Sigmoid colon (tissue), 7 donors: ENCODE measurements at places on chromosomes 1 and 21.

DNA sequence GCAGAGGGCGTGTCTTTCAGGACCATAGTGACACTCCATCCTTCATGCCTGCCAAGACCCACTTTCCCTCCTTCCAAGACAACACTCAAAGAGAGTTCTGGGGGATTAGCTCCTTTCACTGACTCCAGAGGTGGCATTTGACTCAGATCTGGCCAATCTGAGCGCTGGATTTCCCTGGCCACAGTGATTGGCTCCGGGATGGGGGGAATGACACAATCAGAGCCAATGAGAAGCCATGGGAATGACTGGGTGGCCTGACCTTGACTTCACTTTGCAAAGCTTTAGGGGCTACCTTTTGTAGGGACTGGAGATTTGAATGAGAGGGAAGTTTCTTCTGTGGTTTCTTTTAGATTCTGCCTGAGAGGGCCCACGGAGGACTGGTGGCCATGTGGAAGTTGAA is 26.9 kb upstream of the WNT4 start:
- no peak for DNase-seq

GRCh38 chr1:162822391-162823200 is 32.1 kb downstream of the HSD17B7 start:
- peak; percentile 58 for DNase-seq

- DNase-seq, result no peak
These were observed 28.8 kb upstream of the PPP2R5A start for GRCh38 chr1:212256369-212256768.

DNA sequence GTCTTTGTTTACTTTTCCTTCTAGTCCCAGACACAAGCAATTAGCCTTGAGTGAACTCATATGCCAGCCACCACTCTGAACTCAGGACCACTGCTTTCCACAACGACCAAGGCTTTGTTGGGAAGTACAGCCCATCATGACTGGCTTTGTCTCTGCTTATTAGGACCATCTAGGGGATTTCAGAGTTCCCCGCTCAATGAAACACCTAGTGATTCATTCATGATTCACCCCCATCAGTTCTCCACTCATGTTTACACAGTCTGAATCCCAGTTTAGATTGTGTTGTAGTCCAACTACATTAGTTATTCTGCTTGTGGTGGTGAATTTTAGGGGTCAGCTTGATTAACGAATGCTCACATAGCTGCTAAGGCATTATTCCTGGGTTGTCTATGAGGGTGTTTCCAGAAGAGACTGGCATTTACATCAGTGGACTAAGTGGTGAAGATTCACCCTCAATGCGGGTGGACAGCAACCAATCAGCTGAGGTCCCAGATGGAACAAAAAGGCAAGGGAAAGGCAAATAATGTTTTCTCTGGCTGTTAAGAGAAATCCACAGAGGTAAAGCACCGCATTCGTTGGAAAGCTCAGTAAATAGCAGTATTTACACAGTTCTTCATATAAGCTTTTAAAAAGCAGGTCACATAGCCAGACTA is 122.7 kb downstream of the RGS21 start:
- no peak for DNase-seq

DNA sequence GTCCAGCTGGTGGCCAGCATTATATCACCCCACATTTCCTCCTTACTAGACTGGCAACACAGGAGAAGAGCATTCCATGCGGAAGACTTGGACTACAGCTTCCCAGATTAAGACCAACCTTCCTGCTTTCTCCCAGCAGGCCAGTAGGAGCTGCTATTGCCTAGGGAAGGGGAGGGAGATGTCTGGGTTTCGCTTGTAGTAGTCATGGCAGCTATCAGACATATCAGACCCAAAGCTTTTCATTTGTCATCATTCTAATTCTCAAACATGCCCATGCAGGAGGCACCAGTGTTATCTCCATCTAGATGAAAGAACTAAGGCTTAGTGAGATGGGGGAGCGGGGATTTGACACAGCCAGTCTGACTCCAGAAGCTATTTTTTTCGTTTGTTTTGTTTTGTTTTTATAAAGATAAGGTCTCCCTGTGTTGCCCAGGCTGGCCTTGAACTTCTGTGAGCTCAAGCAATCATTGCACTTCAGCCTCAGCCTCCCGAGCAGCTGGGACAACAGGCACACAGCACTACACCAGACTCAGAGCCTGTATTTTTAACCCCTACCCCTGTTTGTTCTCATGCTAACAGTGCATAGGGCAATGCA is 4.5 kb downstream of the PLA2G2A start:
- DNase-seq, result no peak

GRCh38 chr21:46482225-46482845 is 23.6 kb downstream of the DIP2A start:
- no peak for DNase-seq

GRCh38 chr21:44650265-44650972 is 4.0 kb downstream of the KRTAP12-4 start:
- no peak for DNase-seq

DNA sequence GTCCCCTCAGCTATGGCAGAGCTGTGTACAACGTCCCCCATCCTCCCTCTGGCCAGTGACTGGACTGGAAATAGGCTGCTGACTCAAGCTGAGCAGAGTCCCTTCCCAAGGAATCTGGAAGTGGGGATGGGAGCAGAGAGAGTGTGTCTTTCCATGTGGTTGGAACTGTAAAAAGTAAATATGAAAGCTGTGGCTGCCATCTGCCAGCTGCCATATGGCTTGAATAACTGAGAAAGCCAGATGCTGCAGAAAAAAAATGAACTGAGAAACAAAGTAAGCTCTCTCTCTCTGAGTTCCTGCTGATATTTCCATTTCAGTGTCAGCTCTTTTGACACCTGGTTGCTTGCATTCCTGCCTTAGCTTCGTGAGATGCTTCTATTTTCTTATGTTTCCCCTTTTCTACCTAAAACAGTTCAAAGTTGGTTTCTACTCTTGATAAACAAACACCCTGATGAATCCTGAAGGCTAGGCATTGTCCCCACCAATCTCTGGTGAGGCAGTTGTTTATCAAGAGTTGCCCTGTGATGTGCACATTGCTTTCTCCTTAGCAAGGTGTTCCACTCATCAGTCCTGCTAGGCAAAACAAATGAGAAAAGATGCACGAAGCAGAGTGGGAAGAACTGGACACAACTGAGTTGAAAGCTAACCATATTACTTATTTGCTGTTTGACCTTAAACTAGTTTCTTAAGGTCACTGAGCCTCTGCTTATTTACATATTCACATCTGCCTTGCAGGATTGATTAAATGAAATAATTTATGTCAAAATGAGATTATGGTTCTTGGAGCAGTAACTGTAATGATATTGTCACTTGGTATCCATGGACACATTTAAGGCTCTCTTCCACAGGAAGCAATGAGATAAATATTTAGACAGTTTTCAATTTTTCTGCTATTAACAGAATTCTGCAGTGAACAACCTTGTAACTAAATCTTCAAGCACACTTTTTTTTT is 16.6 kb upstream of the DR1 start:
- DNase-seq, result no peak

- DNase-seq, result peak; percentile 95
These were observed 31.9 kb downstream of the MTARC1 start for GRCh38 chr1:220818421-220819173.

GRCh38 chr1:40797668-40798010 is 14.1 kb downstream of the KCNQ4 start:
- no peak for DNase-seq

- no peak for DNase-seq
These were observed 127.9 kb upstream of the DUSP10 start for GRCh38 chr1:221869779-221870178.

DNA sequence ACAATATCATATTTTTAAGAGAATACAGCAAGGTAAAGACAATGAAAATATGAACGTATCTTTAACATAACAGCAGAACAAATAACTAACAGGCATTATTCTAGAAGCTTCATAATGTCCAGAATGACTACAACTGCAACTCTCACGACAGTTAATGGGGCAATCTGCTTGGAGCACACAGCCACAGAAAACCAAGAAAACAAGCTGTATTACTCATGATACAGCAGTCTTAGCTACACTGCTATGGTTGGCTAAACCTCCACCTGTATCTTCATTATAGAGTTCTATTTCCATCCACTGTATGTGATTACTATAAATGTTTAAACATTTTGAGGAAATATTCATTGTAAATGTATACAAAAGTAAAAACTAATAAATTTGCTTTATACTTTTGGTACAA is 139.9 kb downstream of the DPYD start:
- no peak for DNase-seq

GRCh38 chr1:46418976-46419375 is 24.9 kb downstream of the FAAH start:
- no peak for DNase-seq

DNA sequence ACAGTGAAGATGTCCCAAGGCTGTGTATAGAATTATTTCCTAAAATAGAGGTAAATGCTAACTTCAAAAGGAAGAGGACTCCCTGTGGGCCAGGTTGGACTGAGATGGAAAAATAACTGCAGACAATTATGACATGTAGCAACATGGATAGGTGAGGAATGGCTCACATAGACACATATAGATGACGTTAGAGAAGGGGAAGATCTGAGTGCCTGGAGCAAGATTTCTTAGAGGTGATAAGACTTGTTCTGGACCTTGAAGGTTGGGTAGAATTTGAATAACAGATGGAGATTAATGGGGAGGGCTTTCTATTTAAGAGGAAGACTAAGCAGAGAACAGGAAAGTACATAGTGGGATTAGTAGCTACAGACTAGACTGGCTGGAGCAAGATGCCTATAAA is 76.9 kb downstream of the C1orf21 start:
- DNase-seq, result no peak

- DNase-seq, result no peak
These were observed 3.7 kb downstream of the CCDC24 start for GRCh38 chr1:43994794-43995790.

DNA sequence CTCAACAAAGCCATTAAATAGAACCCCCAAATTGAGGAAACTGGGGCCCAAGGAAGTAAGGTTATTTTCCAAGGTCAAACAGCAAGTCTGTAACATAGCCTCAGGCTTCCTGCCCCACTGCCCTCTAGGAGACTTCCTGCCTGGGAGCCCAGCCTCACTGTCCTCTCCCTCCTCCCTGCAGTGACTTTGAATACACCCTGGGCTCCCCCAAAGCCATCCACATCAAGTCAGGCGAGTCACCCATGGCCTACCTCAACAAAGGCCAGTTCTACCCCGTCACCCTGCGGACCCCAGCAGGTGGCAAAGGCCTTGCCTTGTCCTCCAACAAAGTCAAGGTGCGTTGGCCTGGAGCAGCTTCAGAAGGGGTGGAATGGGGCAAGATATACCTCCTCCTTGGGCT is 18.3 kb downstream of the GRHL3 start:
- DNase-seq, result no peak

- no peak for DNase-seq
These were observed 663.0 kb downstream of the NPHP4 start for GRCh38 chr1:5329068-5329739.

GRCh38 chr1:83850834-83851233 is 148.1 kb downstream of the TTLL7 start:
- DNase-seq, result no peak

- no peak for DNase-seq
These were observed 62.0 kb downstream of the NVL start for GRCh38 chr1:224267925-224268324.

- peak; percentile 93 for DNase-seq
These were observed 950 bp upstream of the INKA2 start for GRCh38 chr1:111739925-111740765.

DNA sequence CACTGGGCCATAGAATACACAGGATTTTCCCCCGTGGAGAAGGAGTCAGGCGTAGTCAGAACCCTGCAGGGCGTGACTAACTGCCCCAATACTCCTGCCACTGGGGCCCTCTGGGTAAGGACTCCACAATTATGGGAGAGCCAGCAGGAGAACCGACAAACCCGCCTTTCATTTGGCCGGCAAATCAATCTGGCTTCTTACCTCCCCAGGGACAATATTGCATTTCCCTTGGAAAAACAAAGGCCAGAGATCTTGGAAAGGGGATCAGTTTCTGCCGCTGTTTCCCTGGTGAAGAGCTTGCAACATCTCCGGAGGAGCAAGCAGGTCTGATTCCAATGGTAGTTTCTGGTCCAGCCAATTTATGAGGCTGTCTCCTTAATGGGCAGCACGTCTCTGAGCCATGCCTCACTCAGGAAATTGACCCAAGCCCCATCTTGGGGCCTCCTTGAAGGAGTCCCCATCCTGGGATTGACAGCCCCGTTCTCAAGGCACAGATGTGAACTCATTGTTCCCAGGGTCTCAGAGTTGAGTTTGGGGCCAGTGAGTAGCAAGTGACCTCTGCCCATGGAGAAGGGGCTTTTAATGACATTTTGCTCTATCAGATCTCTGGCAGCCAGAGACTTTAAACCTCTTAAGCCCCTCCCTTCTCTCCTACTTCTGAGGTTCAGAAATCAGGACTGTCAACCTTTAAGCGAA is 4.3 kb downstream of the TRABD2B start:
- DNase-seq, result peak; percentile 75

GRCh38 chr1:170077926-170078325 is 3.4 kb upstream of the KIFAP3 start:
- no peak for DNase-seq

DNA sequence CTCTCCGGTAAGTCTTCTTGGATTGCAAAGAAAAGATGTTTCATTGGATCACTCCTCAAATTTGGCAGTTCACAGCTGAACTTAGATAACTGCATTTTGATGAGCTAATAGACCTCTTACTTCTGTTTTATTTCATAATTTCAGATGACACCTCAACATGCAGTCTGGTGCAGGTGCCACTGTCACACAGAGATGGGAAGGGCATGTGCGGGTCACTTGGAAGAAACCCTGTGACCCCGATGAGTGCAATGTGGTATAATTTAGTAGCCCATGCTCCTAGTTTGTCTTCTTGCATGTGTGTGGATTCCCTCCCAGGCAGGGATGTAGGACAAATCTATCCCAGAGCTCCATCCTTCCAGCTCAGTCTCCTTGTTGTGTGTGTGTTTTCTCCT is 481 bp upstream of the SLAMF1 start:
- DNase-seq, result no peak

- DNase-seq, result peak; percentile 98
These were observed at the start of gene TRNAU1AP for GRCh38 chr1:28552758-28553663. Gene TRNAU1AP, plus strand, starts transcription at chr1:28553085. Its CDS starts 26 bp downstream, at chr1:28553111.

- no peak for DNase-seq
These were observed 43.0 kb downstream of the UBE2U start for GRCh38 chr1:64246294-64246917.

DNA sequence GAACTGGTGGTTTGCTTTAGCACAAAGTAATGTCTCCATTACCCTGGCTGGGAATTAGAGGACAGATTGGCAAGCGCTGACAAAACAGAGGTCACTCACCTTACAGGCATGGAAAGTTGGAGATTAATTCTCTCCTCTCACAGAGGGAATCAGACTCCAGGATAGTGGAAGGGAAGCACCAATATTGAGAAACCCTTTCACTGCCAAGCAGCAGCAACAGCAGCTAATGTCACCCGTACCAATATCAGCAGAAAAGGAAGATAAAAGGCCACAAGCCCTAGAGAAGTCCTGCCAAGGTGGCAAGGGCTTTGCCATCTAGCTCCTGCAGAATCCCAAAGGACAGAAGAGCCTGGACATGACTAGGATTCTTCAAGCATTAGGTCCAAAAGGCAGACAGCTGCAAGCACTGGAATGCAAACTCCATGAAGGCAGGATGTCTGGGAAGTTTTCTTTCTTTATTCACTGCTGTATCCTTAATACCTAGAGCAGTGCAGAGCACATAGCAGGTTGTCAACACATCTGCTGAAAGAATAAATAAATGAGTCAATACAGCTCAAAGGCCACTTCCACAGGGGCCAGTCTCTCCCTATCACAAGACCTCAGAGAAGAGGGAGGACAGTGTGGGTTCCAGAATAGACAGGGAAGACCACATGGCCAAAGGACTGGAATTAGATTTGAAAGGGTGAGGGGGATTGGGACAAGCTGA is 57.2 kb downstream of the ERI3 start:
- DNase-seq, result no peak
